HFFc6 (cell line): ENCODE measurements at places on chromosomes 5 and 9. TPM values are rescaled to one million over a fixed set of nuclear protein-coding genes. Genes with fewer than 3 reads are reported as not detected.

DNA sequence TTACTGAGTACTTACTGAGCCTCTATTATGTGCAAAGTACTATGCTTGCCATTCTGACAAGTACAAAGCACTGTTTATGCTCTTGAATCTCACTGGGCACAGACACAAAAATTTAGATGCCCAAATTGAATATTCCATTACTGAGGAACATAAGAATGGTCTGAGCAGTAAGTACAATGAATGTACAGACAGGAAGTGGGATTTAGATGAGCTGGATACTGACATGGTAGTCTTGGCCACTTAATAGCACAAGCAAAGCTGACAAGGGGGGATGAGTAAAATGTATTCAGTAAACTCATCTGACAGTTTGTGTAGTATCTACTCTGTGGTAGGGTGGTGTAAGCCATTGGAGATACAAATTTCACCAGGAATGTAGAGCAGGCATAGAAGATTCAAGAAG, 132.4 kb downstream of the EFNA5 start:
- no peak for DNase-seq

DNA sequence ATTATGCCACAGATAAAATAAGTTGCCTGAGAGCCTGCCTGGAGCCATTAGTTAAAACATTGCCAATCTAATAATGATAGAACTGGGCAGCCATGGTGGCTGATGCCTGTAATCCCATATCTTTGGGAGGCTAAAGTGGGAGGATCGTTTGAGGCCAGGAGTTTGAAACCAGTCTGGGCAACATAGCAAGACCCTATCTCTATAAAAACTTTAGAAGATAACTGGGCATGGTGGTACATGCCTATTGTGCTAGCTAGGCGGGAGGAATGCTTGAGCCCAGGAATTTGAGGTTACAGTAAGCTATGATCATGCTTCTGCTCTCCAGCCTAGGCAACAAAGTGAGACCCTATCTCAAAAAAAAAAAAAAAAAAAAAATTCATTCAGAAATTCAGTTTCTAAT, 52.6 kb downstream of the RAI14 start:
- DNase-seq, result no peak

DNA sequence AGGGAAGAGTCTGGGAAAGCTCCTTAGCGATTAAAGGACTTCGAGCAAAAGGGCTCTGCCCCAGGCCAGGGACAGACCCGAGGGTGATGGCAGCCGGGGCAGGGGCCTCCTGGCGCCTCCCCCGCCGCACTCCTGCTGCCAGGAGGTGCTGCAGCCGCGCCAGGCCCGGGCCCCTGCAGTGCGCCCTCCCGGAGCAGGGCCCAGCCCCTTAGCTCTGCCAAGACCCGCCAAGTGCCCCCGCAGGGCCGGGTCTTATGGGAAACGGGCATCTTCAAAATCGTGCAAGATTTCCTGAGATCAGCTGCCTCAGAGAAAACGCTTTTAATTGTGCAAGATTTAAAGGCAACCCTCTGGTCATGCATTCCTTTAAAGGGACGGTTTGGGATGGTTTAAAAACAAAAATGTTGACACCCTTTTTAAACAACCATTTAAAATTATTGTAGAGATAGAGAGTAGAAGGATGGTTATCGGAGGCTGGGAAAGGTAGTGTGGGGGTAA, 52.4 kb downstream of the CDC14B start:
- DNase-seq, result no peak

DNA sequence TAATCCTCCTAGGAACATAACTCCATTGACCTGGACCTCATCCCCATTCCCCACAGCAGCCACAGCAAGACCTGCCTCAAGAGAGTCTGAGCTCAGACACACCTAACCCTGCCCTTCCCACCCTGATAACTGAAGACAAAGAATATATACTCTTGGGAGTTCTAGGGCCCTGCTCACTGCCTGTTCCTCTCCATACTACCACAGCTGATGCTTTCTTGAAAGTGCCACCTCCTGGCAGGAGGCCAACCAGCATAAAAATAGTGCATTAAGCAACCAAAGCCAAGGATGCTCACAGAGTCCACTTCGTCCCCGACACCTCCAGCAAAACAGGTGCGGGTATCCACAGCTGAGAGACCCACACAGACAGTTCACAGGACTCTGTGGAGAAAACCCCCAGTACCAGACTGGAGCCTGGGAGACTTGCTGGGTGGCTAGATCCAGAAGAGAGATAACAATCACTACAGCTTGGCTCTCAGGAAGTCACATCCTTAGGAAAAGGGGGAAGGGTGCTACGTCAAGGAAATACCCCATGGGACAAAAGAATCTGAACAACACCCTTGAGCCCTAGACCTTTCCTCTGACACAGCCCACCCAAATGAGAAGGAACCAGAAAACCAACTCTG, 23.5 kb downstream of the FAM114A2 start:
- DNase-seq, result no peak

GRCh38 chr9:84266087-84266561, 74.4 kb downstream of the SLC28A3 start:
- no peak for DNase-seq

DNA sequence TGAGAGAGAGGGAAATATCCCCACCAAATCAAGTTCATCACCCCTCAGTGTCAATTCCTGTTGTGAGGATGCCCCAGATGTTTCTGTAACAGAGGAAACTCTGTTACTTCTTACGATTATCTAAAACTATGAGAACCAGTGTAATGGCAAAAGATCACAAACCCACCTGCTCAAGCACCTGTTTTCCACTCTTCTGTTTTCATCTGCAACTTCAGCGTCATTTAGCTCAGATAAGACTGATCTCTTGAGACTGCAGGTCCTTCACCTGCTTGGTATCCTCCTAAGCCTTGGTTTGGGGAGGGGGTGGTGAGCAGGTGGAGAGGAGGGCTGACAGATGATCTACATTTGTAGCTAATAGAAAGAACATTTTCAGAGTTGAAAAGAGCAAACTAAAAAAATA, 229.3 kb downstream of the SLF1 start:
- no peak for DNase-seq

DNA sequence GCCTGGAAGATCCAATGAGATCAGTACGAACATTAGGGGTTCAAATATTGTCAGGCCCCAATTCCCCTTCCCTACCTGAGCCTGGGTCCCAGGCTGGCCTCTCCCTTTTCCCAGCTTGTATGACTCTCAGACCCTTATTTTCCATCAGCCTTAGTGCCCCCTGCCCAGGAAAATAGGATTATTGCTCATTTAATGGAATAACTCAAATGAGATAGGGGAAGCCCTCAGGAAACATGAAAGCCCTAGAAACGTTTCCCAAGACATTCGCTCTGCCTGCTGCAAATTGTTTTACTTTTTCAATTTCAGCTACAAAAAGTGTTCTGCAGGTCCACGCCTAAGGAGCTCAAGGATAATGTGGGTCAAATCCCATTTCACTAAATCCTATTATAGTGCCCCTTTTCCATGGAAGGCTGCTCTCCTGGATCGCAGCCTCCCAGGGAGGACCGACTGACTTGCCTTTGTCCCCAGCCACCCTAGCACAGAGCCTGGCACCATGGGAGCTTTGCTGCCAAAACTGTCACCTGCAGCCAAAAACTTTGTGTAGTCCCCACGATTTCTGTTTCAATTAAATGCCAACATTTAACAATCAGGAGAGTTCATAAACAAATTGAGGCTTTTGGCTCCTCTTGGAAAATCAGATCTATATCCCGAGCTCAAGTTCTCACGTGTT, 46.9 kb downstream of the THOC3 start:
- no peak for DNase-seq

DNA sequence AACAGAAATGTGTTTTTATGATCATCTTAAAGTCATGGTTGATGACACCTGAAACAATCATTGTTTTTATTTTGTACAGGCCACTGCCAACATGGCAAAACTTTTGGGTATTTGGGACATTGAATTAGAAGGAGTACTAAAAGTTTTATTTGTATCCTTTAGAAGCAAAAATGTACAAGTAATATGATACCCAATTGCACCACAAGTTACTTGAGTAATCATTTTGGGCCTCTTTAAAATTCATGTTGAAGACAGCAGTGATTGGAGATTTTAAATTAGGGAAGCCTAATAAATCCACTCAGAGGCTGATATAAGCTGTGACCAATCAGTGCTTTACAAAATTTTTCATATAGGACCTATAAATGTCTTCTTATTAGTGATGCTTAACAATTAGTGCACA, 212.9 kb downstream of the MARCHF11 start:
- DNase-seq, result no peak

GRCh38 chr5:171574376-171574775, 154.9 kb downstream of the FGF18 start:
- no peak for DNase-seq

SV2C gene
- total RNA-seq, result not detected in 3 replicates

RETREG1 gene
- total RNA-seq, result 0.14 to 0.34 TPM in 2 of 3 replicates, not detected in the other

CLTA gene
- total RNA-seq, result 253 and 259 TPM in 2 replicates

MIER3 gene
- 14.3 to 17.7 TPM (median 14.5 TPM) in 3 replicates for total RNA-seq

PLPP7 gene
- 1.5 to 9.1 TPM (median 9.1 TPM) in 3 replicates for total RNA-seq
